CD4-positive, alpha-beta T cell treated with Interleukin-4 for 4 hours (primary cell): ENCODE measurements at places on chromosomes 6 and 20.

- DNase-seq = no peak
These were observed 5.2 kb downstream of the HAO1 start for GRCh38 chr20:7935027-7935551.

- DNase-seq = no peak
These were observed 48.8 kb downstream of the TM9SF4 start for GRCh38 chr20:32158351-32158750.

GRCh38 chr6:42441697-42442081 lies 10.0 kb downstream of the TRERF1 start:
- DNase-seq = no peak

GRCh38 chr20:48718786-48719578 lies 108.8 kb downstream of the PREX1 start:
- DNase-seq = peak; percentile 54

- no peak for DNase-seq
These were observed 153.4 kb downstream of the CDC5L start for GRCh38 chr6:44540881-44541280.

DNA sequence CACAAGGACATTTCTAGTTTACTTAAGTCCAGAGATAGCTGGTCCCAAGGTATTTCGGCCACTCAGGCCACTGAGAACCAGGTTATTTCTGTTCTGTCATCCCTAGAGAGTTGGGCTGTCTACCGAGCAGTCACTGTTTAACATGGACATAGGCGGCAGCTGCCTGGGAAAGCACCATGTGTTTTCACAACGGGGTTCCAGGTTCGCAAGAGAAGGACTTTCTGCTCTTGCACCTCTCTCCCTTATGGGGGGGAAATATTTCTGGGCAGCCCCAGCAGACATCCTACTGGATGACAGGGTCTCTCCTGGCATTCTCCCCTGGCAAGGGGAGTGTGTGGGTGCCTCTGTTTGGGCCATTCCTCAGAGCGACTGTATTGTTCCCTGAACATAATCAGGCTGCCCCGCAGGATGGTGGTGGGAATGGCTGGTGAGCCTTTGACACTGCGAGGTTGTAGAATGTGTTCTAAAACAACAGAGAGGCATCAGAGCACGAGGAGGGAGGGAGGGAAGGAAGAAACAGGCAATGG lies 64.4 kb upstream of the DUSP22 start:
- DNase-seq = no peak

GRCh38 chr6:144063744-144064401 lies 31.5 kb downstream of the SF3B5 start:
- peak; percentile 86 for DNase-seq
